ENCODE measurements at places on chromosomes 7 and 10. TPM values are rescaled to one million over a fixed set of nuclear protein-coding genes. Genes with fewer than 3 reads are reported as not detected.

DNA sequence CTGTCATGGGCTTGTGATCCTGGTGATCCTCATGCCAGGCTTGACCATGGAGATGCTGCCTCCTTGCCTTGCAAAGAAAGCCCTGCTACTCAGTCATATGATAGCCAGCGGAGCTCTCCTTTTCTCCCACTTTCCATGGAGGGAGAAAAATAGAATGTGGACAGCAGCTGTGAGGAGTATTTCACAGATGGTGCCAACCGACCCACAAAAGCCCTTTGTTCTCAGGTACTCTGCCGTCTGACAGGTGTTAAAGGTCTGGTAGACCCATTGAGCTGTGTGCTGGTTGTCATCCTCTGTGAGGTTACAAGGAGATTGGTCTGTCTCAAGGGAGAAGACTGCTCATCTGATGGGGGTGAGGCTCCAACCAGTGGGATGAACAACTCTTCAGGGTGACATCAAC is 29.5 kb upstream of the COBL start:
- no peak for ATAC-seq

DNA sequence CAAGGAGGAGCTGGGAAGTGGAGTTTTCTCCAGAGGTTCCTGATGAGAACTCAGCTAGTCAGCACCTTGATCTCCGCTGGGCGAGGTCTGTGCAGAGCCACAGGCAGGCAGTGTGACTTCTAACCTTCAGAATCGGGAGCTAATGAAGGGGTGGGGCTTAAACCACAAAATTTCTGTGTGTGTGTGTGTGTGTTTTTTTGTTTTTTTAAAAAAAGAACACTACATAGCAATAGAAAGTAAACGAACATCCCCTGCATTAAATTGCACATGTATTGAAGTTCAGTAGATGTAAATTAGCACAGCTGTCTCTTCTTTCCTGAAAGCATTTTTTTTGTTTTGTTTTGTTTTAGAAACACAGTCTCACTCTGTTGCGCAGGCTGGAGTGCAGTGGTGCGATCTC is 46.2 kb downstream of the RBM17 start:
- ATAC-seq = no peak

GSTO2 gene
- total RNA-seq = 1.6 TPM

- ATAC-seq = no peak
Observed at GRCh38 chr7:31108097-31108657, 56.1 kb downstream of the ADCYAP1R1 start.

DNA sequence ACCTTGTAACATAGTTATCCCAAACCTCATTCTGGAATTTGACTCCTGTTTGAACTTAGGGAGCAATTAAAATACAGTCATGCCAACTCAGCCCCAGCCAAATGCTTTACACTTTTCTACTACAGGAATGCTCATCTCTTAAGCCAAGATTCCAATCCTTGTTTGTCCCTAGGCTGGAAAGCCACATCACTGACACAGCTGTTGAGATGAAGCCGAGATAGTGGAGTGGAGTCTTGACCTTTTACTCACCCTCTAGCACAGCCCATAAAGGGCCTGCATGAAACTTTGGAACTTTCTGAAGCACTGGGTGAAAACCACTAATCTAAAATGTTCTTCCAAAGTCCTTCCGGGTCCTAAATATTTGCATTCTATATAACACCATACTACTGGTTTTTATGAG is 247.3 kb downstream of the ETV1 start:
- ATAC-seq = no peak

GRCh38 chr10:8047452-8048280 is 6.8 kb upstream of the GATA3 start:
- ATAC-seq = no peak

- no peak for ATAC-seq
Observed at GRCh38 chr10:5983774-5984173, 6.4 kb upstream of the IL15RA start.

GRCh38 chr10:86438091-86438749 is 71.6 kb upstream of the GRID1 start:
- no peak for ATAC-seq

ANXA8L1 gene
- total RNA-seq = 3.4 TPM

ADIRF gene
- not detected for total RNA-seq

- ATAC-seq = no peak
Observed at GRCh38 chr10:50503661-50504320, 120.0 kb downstream of the SGMS1 start.

PPP2R2D gene
- total RNA-seq = 21.9 TPM

DNA sequence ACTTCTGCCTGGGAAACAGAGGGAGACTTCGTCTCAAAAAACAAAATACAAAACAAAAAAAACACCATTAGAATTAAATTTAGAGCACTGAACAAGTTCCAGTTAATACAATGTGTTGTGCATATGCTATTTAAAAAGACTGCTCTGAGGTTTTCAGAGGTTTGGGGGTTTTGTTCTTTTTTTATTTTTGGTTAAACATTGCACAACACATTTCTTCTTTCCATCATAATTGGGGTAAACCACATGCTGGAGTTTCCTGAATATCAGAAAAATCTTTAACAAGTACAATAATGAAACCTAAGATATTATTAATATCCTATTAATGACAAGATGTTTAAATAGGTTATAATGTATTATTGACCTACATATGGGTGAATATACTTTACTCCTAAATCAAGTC is 26.3 kb downstream of the IGF2BP3 start:
- ATAC-seq = no peak

- ATAC-seq = no peak
Observed at GRCh38 chr10:33537066-33537465, 202.6 kb upstream of the NRP1 start.

TFEC gene
- 0.39 TPM for total RNA-seq

DNA sequence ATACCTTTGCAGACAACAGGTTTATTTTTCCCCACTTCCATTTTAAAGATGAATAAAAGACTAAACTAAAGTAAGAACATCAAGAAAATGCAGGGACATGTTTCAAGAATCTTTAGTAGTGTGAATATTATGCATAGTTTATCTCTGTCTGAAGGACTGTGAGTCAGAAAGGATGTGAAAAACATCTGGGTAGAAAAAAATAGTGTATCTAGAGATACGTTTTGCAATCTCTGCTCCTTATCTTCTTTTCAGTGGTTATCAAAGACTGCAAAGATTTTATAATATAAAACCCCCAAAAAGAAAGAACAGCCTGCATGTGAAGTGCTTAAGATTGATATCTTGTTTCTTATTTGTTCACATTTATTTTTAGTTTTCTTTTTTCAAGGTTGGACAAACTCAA is 101.9 kb upstream of the ARHGAP21 start:
- ATAC-seq = no peak

CELF2 gene
- 16.5 TPM for total RNA-seq

GRCh38 chr10:128152741-128153580 is 26.7 kb upstream of the MKI67 start:
- ATAC-seq = no peak

MYO1G gene
- total RNA-seq = 1.1 TPM

DNA sequence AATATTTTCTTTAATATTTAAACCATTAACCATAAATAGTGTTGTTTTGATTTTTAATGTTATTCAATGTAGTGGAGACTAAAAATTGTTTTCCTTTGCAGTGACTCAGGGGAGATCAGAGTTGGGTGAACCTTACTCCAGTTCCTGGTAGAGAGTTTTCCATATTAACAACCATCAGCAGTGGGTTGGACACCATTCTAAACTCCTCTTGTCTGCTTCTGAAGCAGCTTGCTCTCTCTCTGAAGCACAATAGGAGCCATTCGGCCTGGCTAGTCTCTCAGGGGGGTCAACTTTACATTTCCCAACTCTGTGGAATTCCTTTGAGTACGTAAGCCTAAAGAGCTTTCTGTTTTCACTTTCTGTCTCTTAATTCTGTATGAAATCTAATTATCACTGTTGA is 9.4 kb upstream of the NRG3 start:
- ATAC-seq = no peak

EVX1 gene
- not detected for total RNA-seq

GRCh38 chr10:110389255-110389654 is 84.5 kb upstream of the SMNDC1 start:
- peak; percentile 58 for ATAC-seq

- no peak for ATAC-seq
Observed at GRCh38 chr7:15279640-15280039, 282.2 kb downstream of the AGMO start.

DNA sequence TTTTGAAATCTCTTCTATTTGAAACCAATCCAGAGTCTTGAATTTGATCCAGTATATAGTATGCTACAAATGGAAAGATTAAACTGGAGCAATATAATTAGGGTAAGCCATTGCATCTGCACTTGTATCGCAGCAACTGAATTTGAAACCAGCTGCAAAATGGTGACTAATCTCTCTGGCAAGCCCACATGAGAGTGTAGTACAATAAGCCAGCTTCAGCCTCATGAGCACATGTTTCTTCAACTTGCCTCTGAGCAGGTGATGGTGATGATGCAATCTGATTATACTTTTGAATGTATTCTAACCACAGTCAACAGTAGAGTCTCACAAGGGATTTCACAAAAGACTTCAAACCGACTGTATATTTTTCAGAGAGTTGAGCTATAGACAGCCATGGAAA is 829 bp upstream of the RPA3 start:
- ATAC-seq = peak; percentile 88

IFIT1B gene
- total RNA-seq = 0.13 TPM

PDIA4 gene
- total RNA-seq = 78.7 TPM

MARVELD1 gene
- total RNA-seq = 17.0 TPM

GRCh38 chr7:97078023-97078969 is 39.2 kb upstream of the SDHAF3 start:
- ATAC-seq = peak; percentile 13

FGFBP3 gene
- 0.32 TPM for total RNA-seq

Measured in motor neuron (in vitro differentiated cells).